Lung microvascular endothelial cell (primary cell): ENCODE measurements at places on chromosomes 7 and 10.

GRCh38 chr10:116198676-116199035, 74.3 kb downstream of the GFRA1 start:
- no peak for DNase-seq

GRCh38 chr10:100551738-100552137, 16.0 kb downstream of the HIF1AN start:
- no peak for DNase-seq

DNA sequence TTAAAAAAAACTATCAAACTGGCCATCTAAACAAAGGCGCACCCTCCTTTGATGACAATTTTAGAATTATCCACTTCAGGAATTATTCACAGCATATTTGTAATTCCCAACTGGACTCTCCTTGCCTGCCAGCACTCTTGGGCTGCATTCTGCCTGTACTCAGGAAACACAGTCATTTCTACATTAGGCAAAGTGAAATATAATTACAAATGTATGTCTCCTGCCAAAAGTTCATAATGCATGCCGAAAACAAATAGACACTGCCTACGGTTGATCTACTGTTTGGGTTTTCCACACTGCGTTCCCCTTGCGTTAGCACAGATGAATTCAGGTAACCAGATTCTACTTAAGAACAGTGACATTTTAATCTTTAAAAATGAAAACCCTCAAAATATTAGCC, 1.9 kb downstream of the HGF start:
- DNase-seq = peak; percentile 42

- no peak for DNase-seq
These were observed 628.4 kb downstream of the PARD3 start for GRCh38 chr10:34186745-34187144.

GRCh38 chr7:126052229-126052628, 1122.6 kb upstream of the POT1 start:
- DNase-seq = no peak
